Fibroblast of skin of right biceps (primary cell): ENCODE measurements at places on chromosomes 16 and 17.

DNA sequence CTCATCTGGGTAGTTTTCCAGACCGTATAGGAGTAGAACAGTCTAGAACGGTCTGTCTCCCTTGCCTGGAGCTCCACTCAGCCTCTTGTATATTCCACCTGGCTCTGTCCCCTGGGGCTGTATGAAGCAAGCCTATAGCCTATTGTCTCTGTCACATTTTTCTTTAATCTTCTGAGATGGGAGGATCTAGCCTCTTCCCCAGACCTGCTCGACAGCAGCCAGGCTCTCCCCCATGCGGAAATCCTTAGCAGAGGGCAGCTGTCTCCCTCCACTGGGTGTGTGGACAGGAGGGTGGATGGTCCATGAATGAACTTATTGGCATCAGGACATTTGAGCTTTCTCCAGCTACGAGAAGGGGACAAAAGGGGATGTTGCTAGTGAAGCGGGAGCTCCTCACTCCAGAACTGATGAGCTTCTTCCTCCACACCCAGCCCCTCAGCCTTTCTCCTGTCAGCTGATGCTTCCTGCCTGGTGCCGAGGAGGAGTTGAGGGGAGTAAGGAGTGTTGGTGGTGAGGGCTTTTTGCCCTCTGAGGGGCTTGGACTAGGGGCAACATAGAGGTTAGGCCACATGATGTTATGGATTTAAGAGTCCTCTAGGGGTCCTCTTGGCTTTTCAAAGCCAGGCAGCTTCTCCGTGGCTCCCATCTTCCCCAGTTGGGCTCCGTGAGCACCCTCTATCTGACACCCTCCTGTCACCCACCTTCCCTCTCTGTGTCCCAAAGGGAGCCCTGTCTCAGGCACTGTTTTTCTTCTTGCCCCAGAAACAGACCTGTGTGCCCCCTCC lies 28.0 kb downstream of the ARHGAP23 start:
- no peak for DNase-seq

DNA sequence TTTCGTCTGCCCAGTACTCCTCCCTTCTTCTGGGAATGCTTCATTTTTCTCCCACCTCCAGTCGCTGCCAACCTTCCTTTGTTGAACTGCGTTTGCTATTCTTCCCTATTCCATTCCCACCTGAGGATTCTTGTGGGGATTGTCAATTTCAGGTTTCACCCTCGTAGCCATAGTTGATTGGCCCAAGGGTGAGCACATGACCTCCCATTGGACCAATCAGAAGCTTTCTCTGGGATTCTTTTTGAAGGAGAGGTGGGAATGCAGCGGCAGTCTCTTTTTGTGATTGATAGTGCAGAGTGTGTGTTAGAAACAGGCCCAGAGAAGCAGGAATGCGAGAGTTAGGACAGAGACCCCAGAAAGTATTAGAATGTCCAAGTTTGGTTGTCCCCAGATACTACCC lies 49.1 kb upstream of the GPRC5B start:
- no peak for DNase-seq

GRCh38 chr17:47701608-47702007 lies 7.6 kb downstream of the TBKBP1 start:
- no peak for DNase-seq

DNA sequence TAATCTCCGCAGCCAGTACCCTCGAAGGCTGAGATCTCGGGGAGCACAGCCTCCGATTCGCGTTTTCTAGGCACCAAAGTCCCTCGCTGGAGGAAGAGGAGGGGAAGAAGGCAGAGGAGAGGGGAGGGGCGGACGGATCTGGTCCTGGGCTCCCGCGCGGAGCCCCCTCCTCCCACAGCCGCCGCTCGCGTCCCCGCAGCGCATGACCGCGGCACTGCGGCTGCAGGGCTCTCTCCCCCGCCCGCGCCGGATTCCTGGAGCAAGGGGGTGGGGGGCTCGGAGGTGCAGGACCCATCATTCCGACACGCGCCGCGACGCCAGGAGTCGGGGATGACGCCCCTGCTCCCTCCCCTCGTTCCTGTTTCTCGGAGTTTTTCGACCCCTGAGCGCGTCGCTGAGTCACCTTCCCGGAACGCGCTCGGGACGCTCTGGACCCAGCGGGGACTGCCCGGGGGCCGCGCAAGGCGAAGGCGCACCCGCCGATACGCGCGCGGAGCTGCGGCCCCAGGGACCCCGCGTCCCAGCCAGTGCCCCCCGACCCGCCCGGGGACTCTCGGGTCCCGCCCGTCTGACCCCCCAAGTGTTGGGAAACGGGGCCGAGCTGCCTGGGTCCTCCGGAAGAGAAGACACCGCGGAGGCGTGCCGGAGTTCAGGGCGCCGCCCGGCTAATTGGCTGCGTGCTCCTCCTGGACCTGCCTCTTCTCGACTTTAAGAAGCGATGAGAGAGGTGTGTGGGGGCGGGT lies 1.4 kb upstream of the SPHK1 start:
- DNase-seq: peak; percentile 94

GRCh38 chr16:17775061-17775460 lies 304.3 kb upstream of the XYLT1 start:
- DNase-seq: no peak

DNA sequence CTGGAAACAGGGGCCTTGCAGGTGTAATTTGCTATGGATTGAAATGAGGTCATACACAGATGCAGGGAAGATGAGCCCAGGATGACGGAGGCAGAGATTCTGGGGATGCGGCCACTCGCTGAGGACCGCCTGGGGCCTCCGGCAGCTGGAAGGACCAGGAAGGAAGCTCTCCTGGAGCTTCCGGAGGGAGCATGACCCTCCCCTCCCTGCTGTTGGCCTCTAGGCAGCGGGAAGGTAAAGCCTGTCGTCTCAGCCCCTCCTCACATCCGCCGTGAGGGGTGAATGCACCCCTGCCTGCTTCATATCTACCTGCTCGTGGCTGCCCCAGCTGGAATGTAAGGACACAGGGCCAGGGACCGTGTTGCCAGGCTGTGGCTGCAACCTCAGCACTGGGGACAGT lies 29.1 kb upstream of the ZNF469 start:
- no peak for DNase-seq

- DNase-seq: no peak
These were observed 81.2 kb downstream of the RBFOX3 start for GRCh38 chr17:79529661-79530081.

DNA sequence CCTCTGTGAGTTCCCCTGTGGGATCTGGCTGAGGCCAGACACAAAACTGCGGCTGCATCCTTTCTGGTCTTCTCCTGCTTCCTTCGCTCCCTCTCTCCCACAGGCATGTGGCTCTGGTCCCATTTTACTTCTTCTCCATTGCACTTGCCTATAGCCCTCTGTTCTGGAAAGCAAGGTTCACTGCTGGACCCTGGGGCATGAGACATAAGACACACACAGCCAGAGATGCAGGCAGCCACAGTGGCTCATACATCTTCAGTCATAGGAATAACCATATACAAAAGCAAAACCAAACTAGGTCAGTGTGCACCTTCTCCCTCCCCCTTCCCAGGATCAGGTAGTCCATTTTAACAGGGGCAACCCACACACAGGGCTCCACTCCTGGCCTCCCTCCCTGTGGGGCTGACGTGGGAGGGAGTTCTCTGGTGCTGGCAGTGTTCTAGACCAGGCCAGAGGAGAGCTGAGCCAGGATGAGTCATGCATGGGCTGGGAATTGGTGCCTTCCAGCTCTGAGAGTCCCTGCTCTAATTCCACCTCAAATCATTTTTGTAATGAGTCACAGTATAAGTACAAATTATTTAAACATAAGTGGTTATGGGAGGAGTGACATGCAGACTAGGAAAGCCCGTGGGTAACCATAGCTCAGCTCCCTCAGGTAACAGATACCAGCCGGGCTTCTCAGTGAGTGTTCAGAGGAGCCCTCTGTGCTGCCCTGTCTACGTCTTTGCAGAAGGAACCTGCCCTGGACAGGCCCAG lies 58.0 kb downstream of the ASIC2 start:
- peak; percentile 94 for DNase-seq

GRCh38 chr16:55901566-55902217 lies 26.5 kb upstream of the CES5A start:
- DNase-seq: no peak

DNA sequence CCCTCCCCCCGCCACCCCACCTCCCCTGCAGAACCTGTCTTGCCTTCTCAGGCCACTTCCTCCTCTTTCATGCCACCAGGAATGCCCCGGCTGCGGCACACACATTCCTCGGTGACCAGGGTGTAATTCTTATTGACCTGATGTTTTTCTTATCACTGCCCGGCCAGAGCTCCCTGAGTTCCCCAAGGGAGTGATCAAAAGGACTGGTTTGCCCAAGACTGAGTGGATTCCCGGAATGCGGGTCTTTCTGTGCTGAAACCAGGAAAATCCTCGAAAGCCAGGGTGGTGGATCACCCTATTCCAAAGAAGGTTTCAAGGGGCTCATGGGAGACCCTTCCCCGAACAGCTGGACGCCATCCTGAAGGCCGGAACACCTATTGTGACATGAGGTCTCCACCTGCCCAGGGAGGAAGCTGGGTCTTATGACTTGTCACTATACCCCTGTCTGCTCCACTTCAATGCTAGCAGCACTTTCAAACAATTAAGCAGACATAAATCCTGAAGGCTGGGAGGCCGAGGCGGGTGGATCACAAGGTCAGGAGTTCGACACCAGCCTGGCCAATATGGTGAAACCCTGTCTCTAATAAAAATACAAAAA lies 53.0 kb upstream of the RPL38 start:
- no peak for DNase-seq

- DNase-seq: no peak
These were observed 5.5 kb downstream of the DOK4 start for GRCh38 chr16:57480754-57481230.
